ENCODE measurements at places on chromosomes 12 and 14.

GRCh38 chr12:117832459-117833457 is 136.0 kb downstream of the KSR2 start:
- no peak for DNase-seq

DNA sequence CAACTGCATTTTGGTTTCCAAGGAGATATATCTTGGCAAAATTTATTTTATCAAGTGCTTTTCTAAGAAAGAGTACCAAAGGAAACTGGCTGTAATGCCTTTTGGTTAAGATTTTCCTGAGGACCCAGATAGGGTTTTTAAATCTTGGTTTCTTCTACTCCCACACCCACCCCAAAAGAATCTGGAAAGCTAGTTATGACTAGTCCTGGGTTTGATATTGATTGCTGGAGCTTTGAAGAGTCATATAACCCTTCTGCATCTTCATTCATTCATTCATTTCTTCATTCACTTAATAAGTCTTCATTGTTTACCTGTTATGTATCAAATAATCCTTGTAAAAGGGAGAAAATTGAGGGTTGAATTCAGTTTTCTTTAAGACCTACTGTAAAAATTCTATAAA is 425.2 kb downstream of the PCNX1 start:
- no peak for DNase-seq

- no peak for DNase-seq
Observed at GRCh38 chr14:103805708-103806107, 41.7 kb downstream of the PPP1R13B start.

GRCh38 chr14:106564058-106564643 is 1037.8 kb downstream of the TMEM121 start:
- DNase-seq, result no peak

- no peak for DNase-seq
Observed at GRCh38 chr12:95238150-95238549, 20.5 kb downstream of the VEZT start.

- no peak for DNase-seq
Observed at GRCh38 chr12:130945786-130946492, 7.8 kb upstream of the ADGRD1 start.

- no peak for DNase-seq
Observed at GRCh38 chr14:97071177-97071576, 274.0 kb downstream of the VRK1 start.

- no peak for DNase-seq
Observed at GRCh38 chr12:52245962-52246569, 13.0 kb downstream of the KRT7 start.

GRCh38 chr12:57255916-57256315 is 4.9 kb upstream of the STAC3 start:
- no peak for DNase-seq

DNA sequence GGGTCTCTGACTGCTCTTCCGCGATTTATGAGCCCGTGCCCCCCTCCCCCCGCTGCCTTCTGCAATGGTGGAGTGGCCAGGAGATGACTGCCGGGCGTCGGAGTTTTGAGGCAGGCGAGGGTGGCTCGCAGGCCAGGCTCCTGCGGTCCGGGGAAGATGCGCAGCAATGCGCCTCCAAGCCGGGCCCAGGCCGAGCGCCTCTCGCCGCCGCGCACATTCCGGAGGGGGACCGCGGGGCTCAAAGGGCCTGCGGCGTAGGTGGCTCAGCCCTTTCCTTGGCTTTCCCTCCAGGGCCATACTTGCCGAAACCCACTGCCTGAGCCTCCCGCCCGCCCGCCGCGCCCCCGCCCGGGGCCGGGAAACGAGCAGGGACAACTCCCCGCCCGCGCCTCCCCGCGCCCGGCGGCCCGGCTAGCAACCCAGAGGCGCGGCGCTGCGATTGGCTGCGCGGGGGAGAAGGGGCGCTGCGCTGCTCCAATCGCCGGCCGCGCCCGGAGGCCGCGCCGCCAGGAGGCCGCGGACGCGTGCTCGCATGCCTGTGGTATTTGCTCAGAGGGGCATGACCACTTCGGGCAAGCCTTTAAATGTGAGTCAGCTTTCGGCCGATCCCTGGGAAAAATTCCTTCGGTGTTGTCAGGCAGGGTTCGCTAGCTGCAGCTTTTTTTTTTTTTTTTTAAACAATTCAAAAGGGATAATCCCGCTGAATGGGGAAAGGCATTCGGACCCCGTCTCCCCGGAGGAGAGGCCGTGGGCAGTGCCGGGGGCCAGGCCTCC is 157.9 kb upstream of the PARP11 start:
- DNase-seq, result peak; percentile 77

DNA sequence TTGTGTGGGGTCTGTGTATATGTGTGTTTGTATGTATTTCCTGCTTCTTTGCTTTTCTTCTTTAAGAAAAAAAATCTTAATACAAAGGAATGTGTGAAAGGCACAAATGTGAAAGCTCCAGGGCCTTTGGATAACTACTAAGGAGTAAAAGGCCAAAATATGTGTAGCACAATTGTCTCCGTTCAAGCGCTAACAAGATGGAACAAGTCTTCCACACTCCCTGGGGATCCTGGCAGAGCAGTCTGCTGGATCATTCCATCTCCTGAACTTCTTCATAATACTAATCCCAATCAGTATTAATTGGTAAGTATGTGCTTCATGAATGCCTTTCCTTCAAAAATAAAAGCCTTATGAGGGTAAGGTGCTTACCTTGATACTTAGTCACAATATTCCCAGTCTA is 462.5 kb upstream of the TBX3 start:
- no peak for DNase-seq

DNA sequence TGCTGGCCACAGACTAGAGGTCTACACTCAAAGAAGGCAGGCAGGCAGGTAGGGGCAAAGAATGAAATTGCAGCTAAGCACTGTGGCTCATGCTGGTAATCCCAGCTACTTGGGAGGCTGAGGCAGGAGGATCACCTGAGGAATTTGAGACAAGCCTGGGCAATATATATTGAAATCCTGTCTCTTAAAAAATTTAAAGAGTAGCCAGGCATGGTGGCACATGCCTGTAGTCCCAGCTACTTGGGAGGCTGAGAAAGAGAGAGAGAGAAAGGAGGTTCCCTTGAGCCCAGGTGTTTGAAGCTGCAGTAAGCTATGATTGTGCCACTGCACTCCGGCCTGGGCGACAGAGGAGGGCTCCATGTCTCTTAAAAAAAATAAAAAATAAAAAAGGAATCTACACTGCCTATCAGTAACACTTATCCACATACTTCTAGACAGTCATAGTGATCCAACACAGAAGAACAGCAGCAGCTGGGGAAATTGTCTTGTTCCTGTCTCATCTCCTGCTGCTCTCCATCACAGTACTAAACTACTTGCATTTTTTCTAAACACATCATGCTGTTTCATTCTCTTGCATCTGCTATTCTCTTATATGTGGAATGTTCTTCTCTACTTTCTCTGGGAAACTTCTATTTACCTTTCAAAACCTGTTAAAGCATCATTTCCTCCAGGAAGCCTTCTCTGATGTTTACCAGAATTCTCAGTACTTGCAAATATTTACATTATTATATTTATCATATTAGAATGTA is 57.2 kb downstream of the ATF7 start:
- DNase-seq, result no peak

GRCh38 chr14:33539918-33540357 is 410.9 kb downstream of the EGLN3 start:
- DNase-seq, result no peak

GRCh38 chr12:92000597-92000996 is 145.0 kb downstream of the BTG1 start:
- DNase-seq, result no peak

GRCh38 chr12:78802593-78802992 is 62.0 kb upstream of the SYT1 start:
- DNase-seq, result no peak

DNA sequence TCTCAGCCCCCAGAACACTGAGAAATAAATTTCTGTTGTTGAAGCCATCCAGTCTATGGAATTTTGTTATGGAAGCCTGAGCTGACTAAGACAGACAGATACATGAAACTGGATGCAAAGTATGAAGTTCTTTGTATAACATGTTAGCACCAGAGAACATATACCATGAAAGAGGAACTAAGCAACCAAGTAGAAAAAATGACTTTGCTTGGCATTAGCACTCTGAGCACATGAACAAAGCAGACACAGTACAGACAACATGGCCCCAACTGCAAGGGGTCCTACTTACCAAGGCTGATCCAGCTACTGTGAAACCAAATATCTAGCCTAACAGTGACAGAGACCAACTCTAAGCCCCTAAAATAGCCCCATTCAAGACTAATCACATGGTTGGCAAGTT is 13.8 kb downstream of the EXOC5 start:
- no peak for DNase-seq

DNA sequence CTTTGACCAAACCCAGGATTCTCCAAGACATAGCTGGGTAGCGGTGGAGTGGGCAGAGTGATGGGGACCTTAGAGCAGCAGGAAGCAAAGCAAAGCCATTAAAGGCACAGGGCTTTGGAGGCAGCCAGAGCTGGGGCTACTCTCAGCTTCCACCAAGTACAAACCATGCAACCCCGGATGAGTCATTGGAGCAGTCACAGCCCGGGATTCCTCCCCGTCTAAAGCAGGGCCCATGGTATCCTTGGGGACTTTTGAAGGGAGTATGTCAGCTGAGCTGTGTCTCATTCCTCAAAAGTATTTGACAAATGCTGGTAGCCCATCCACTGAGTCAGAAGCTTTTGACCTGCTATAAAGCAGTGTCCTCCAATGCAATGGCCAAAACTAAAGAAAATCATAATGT is 9.7 kb upstream of the IFI27 start:
- DNase-seq, result no peak

GRCh38 chr14:105449276-105450122 is 25.1 kb upstream of the CRIP2 start:
- DNase-seq, result no peak

DNA sequence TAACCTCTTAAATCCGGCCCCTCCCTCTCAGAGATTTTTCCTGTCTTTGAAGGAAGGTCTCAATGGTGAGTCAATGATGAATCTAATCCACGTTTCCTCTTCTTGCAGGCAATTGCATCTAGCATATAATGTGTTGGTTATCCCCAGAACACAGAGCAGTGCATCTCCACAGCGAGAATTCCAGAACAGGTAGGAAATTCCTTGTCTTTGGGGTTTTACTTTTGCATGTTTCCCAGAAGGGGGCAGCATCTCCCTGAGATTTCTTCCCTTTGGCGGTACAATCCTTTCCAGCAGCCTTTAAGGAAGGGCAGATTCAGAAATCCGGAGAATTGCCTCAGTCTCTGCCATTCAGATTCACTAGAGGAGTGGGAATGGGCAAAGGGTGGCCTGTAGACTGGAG is 128.0 kb downstream of the KCNA5 start:
- DNase-seq, result no peak

- no peak for DNase-seq
Observed at GRCh38 chr14:31936115-31936514, 141.0 kb upstream of the ARHGAP5 start.

DNA sequence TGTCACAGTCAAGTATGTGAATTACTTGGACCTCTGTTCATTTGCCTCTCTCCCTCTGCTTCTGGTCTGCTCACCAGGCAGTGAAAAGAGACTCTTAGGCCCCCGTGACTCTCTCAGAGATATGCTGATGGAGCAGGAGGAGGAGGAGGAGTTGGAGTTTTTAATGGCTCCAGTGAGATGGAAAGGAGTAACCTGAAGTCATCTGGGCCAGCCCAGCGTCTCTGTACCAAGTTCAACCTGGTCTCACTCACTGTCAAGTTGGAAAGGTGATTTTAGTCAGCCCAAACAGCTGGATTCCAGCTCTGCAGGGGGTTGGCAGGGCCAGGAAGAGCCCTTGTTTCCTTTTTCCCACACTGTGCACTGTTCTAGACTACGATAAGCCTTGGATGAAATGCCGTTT is 48.6 kb downstream of the SH2B3 start:
- no peak for DNase-seq

GRCh38 chr12:126424696-126425095 is 1359.5 kb downstream of the AACS start:
- no peak for DNase-seq

DNA sequence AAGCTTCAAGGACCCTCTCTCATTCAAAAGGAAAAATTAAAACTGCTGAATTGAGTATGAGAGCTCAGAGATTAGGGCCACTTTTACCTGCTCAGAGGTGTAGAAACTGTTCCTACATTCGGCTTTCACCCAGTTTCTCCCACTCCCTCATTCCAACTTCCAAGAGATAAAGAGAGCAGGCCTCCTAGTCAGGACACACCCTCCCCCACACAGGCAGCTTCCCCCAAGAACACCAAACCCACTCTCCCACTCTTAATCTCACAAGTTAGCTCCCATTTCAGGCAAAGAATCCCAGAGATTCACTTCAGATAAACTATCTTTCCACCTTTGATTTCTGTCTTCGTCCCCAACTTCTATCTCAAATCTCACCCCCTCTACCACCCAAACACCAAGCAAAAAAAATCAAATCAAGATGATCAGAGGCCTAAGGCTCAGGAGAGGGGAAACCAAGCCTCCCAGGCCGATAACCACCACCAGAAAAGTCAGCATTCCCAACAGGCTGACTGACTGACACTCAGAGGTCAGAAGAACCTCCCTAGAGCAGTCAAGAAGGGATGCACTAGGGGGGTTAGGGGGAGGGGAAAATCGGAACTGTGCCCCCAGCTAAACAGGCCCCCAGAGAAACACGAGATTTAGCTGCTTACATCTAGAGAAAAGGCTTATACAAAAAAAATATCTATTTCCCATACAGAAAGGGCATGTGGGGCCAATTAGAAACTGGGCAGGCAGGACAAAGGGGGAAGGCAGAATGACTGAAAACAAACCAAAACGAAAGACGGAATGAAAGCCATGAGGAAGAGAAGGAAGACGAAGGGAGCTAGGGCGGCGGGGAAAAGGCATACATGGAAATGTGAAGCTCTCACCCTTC is 13.2 kb upstream of the CDH24 start:
- no peak for DNase-seq

DNA sequence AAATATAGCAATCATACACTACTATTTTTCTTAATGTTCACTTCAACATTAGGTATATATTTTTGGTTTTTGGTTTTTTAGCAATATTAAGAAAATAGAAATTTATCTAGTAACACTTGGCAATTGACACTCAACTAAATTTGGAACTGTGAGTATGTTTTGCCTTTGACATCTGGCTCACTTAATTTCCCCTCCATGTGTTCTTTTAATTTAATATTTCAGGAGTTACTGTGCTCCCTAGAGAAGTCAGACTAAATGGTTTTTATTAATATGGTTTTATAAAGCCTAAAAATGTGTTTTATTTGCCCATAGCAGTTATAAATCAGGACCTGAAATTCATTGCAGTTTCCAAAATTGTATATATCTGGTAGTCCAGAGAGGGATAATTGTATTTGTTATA is 175.3 kb upstream of the AVPR1A start:
- no peak for DNase-seq

- DNase-seq, result no peak
Observed at GRCh38 chr12:1917172-1918070, 1.0 kb downstream of the CACNA2D4 start.

DNA sequence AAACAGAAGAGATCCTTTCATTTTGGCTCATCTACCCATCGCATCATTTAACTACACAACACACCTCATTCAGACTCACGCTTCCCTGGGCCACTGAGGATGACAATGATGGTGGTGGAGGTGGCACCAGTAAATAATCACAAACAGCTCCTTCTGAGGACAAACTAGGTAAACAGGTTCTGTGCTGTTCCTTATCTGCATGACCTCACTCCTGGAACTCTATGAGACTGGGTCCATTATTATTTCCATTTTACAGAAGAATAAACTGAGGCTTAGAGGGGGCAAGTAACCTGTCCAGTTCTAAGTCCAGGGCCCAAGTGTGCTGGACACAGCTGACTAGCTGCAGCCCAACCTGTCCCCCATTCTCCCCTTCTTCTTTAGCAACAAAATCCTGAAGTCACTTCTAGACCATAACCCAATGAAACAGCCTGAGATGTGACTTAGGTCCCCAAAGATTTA is 50.4 kb downstream of the ITPK1 start:
- no peak for DNase-seq

GRCh38 chr14:45070215-45070614 is 13.7 kb upstream of the PRPF39 start:
- no peak for DNase-seq

GRCh38 chr14:103496776-103497175 is 25.9 kb downstream of the CKB start:
- no peak for DNase-seq
